ENCODE measurements at places on chromosomes 11 and 22. TPM values are rescaled to one million over a fixed set of nuclear protein-coding genes. Genes with fewer than 3 reads are reported as not detected.

Gene RFPL1
- not detected for total RNA-seq

Gene GNAZ
- 41.1 TPM for total RNA-seq

Gene ASCL2
- 0.87 TPM for total RNA-seq

Gene SORL1
- total RNA-seq, result not detected

Gene MMP1
- 0.43 TPM for total RNA-seq

Gene MUC6
- not detected for total RNA-seq

Gene MYEOV
- total RNA-seq, result not detected

Gene ACTN3
- not detected for total RNA-seq

Gene MS4A13
- total RNA-seq, result not detected

Gene BIRC2
- 88.8 TPM for total RNA-seq
